Testis (tissue), 5 donors: ENCODE measurements at places on chromosomes 16 and 17.

DNA sequence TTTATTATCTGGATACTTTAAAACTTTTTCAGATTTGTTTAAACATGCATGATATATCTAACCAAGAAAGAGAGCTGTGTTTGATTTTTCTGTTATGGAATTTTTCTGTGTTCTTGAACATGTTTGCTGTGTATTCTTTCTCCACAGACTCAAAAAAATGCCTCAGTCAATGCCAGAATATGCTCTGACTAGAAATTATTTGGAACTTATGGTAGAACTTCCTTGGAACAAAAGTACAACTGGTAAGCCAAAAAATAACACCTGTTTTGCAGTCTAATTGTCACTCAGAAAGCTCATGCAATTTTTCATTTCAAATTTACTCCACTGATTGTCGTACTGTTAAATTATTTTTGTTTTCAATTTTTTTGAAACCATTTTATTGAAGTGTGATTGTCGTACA is 15.3 kb upstream of the ABCC11 start:
- DNase-seq, result no peak

GRCh38 chr16:84047626-84048025 is 5.0 kb upstream of the SLC38A8 start:
- DNase-seq, result no peak

- no peak for DNase-seq
These were observed 45.2 kb upstream of the DHX40 start for GRCh38 chr17:59520251-59520650.

DNA sequence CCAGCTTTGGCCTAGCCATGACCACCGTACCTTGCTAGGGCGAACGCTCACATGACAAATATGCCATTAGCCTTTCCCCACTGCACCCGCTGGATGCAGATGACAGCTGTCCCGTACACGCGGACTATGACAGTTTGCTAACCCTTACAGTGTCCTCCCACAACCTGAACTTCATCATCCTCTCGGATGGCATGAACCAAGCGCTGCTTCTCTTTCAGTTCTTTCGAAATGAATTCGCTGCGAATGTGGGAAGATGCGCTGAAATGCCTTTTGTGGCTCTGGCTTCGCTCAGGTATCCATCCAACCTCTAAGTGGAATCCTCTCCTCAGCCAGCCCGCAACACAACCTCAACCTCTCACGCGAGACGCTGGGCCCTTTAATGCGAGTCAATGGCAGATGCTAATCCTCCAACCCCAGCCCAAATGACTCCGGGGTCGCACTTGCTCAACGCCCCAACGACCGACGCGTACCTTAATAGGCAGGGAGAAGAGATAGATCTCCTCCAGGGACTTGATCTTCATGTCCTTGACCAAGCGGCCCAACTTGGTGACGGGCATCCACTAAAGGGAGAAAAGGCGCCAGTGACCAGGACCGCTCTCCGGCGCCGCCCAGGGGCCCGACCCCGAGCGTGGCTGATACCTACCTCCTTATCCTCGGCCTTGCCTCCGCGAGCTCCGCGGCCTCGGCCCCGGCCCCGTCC is 670 bp downstream of the RPS2 start:
- DNase-seq, result no peak

- no peak for DNase-seq
These were observed 19.0 kb upstream of the LHX1 start for GRCh38 chr17:36918211-36918691.

GRCh38 chr16:16041196-16041892 is 91.9 kb downstream of the ABCC1 start:
- no peak for DNase-seq

DNA sequence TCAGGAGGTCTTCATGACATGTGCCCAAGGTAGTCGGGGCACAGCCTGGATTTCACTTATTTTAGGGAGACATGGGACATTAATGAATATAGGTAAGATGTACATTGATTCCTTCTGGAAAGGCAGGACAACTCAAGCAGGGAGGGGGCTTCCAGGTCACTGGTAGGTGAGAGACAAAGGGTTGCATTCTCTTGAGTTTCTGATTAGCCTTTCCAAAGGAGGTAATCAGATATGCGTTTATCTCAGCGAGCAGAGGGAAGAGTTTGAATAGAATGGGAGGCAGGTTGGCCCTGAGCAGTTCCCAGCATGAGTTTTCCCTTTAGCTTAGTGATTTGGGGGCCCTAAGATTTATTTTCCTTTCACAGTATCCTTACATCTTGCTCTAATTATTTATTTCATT is 443.8 kb upstream of the EEF2KMT start:
- DNase-seq, result no peak

DNA sequence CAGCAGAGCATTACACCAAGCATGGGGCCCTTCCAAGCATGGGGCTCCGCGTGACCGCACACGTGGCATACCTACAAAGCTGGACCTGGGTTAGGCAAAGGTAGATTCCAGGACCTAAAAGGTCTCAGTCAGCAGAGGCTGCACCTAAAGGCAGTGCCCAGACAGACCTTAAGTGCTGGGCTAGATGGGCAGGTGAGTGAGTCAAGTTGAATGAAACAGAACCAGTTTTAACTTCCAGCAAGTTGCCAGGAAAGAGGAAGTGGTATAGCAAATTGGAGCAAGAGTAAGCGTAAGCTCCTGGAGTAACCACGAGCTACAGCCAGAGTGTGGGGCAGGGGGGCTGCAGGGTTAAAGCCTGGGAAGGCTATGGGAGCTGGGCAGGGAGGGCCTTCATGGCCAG is 49.5 kb downstream of the SRCIN1 start:
- DNase-seq, result no peak
